ENCODE measurements at places on chromosomes 7 and 10.

GRCh38 chr7:124856299-124856888 lies 73.2 kb downstream of the POT1 start:
- DNase-seq, result peak; percentile 60

GRCh38 chr10:6647811-6648526 lies 67.9 kb upstream of the PRKCQ start:
- DNase-seq, result no peak

DNA sequence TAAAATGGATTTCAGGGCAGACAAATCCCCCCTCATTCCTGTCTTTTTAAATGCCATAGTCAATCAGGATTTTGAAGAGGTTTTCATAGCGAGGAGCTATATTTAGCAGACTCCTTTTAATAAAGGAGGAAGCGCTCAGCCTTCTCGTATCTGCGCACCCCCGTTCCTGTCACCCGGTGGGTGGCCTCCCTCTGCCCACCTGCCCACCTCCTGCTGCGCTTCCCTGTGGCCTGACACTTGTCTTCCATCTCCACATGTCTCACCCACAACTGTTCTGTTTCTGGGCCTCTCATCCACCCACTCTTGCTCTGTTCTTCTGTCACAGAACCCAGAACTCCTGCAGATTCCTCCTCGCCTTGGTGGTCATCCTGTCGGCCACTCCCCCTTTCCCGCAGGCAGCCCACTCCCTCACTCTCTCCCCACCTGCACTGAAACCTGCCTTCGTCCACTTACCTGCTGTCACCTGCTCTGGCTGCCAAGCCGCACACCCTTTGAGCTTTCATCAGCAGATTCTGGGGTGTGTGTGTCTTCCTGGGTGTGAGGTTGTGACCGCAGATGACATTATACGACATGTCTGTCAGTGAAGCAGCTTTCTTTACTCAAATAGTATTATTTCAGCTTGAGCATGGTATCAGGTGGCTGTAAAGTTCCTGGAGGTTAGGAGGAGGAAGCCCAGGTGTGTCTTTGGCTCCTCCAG lies 163.5 kb upstream of the AGK start:
- no peak for DNase-seq

- DNase-seq, result no peak
Measured at GRCh38 chr10:89257581-89257980, 6.0 kb upstream of the LIPA start.

GRCh38 chr10:126867567-126868365 lies 37.5 kb upstream of the DOCK1 start:
- peak; percentile 88 for DNase-seq
